ENCODE measurements at places on chromosomes 4 and X.

DNA sequence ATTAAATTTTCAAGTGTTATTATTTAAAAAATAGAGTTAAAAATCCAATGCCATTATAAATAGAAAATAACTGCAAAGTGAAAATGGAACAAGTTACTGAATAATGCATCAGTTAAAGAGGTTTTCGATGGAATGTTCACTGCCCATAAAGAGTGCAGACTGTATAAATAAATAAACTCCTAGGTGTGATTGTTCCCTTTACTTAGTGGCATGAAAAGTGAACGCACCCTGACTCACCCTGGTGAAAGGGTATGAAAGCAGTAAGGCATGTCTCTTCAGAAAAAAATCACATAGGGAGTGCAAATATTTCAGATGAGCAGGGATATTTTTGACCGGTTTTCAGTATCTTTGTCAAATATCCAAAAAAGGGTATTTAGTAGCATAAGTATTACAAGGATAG, 387.8 kb downstream of the DCAF12L2 start:
- H3K36me3 ChIP-seq = no peaks in the 10 kb centered on the region
- no peak overlapping the region for H3K27ac ChIP-seq
- H3K27me3 ChIP-seq = no peaks in the 10 kb centered on the region
- DNase-seq = no peak

DNA sequence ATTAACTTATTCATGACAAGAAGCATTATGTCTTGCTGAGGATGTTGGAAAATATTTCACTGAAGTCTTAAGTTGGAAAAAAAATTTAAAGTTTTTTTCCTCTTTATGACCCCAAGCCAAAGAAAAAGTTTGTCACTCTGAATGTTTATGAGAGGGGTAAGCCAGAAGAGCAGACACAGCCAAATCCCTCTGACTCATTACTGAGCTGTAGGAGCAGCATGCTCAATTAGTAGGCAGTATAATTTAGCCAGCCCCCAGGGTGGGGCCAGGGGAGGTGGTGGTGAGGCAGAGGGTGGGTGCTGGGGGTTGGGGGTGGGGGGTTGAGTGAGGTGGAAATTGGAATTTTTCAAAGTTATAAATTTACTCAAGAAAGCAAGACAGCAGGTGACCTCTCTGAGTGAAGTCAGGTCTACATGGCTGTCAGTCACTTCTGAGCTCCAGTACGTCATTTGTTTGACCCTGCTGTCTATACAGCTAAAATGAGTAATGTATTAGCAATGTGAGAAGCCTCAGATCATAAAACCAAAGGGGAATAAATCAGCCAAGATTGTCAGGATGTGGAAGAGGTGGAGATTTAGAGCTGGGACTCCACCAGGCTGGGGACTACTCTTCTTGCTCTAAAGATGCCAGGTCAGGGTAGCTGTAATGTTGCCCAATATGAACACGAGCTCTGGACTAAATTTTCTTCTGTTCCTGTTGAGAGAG, 98.8 kb upstream of the NDP start:
- no peaks in the 10 kb centered on the region for H3K4me1 ChIP-seq
- H3K4me3 ChIP-seq = no peak overlapping the region
- no peaks in the 10 kb centered on the region for H3K36me3 ChIP-seq
- DNase-seq = no peak

DNA sequence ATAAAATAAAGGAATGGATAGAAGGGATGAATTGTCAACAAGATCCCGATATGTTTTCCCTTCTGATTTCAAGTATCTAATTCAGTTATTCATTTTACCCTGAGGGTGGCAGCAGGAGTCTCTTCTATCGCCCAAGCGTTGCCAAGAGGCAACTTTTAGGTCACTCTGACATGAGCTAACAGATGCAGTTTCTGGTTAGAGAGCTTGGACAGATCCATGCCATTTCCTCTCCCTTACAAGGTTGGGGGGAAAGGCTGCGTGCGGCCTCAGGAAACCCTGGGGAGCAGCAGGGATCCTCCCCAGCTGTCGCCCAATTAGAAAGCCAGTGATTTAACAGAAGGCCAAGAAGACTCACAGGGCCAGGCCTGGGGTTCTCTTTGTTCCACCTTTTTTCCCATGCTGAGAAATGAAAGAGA, 35.3 kb upstream of the WAS start:
- H3K4me1 ChIP-seq = peaks cover 5% of the 10 kb centered on the region
- no peaks in the 10 kb centered on the region for H3K36me3 ChIP-seq
- H3K27ac ChIP-seq = no peak overlapping the region
- peak; percentile 77 for DNase-seq
- H3K27me3 ChIP-seq = no peaks in the 10 kb centered on the region

- H3K36me3 ChIP-seq = no peaks in the 10 kb centered on the region
- H3K27ac ChIP-seq = peak overlapping the region; percentile 42
- H3K4me3 ChIP-seq = no peak overlapping the region
- H3K4me1 ChIP-seq = 0 out of 2 replicates have a peak, but pooled peaks cover 12% of the 10 kb centered on the region
- H3K27me3 ChIP-seq = no peaks in the 10 kb centered on the region
Observed at GRCh38 chrX:1657367-1658070, 42.7 kb downstream of the ASMT start.

DNA sequence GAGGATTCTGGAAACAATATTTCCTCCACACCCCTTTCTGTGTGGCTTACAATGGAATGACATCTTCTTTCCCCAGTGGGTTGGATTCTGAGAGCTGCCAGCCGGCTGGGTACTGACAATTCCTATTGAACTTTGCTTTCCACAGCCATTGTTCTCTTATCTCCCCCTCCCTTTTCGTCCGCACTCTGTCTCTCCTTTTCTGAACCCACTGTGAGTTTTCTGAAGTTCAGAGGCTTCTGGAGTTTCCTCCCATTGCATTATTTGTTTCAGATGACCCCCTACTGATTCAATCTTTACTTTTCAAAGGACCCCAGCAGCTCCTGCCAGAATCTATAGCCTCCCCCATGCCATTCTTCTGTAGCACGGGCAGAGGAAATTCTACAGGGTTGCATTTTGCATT, 10.4 kb downstream of the SMPX start:
- 0 out of 2 replicates have a peak overlapping the region, but pooled peaks have one; percentile 51 for H3K27ac ChIP-seq
- H3K4me1 ChIP-seq = peaks cover 26% of the 10 kb centered on the region
- no peaks in the 10 kb centered on the region for H3K36me3 ChIP-seq
- H3K27me3 ChIP-seq = no peaks in the 10 kb centered on the region

- no peak overlapping the region for H3K27ac ChIP-seq
- H3K27me3 ChIP-seq = no peaks in the 10 kb centered on the region
- no peaks in the 10 kb centered on the region for H3K36me3 ChIP-seq
Observed at GRCh38 chr4:2096073-2096609, 37.0 kb downstream of the NAT8L start.

DNA sequence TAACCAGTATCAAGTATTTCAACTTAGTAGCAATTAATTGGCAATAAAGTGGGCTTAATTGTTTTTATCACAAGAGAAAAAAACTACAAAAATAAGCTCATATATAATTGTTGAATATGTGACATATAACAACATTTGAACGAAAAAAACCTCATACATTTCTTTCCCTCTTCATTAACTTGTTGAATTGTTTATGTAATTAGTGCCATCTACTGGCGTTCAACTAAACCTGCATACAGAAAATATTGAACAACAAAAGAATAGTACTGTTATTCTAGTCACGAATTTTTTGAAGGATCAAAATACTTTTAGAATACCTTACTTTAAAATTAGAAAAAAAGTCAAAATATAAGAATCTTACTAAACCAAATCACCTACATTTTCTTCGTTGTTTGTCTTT, 586.5 kb upstream of the FTHL17 start:
- no peaks in the 10 kb centered on the region for H3K4me1 ChIP-seq
- H3K4me3 ChIP-seq = no peak overlapping the region
- no peaks in the 10 kb centered on the region for H3K36me3 ChIP-seq
- H3K27me3 ChIP-seq = no peaks in the 10 kb centered on the region
- DNase-seq = peak; percentile 24

DNA sequence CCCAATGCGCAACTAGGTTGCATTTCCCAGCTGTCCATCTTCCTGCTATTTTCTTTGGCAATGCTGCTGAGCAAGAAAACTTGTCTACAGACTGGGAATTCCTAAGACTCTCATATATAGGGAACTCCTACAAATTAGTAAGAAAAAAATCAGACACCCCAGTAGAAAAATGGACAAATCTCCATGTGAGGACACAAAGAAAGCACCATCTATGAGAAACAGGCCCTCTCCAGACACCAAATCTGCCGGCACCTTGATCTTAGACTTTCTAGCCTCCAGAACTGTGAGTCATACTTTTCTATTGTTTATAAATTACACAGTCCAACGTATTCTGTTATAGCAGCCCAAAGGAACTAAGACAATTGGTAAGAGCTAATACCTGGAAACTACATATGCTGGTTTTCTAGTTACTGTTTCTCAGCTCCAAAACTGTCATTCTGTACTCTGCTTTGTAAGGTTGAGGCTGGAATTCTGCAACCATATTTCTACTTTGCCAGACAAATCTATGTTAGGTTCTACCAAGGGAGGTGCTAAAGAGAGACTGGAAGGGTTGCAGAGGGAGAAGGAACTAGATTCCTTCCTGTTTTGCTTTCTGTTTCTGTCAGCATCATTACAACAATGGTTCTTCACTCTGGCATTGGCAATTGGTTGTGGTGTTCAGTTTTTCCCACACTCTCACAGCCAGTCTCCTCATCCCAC, 35.7 kb upstream of the FAM241A start:
- no peaks in the 10 kb centered on the region for H3K36me3 ChIP-seq
- H3K4me3 ChIP-seq = no peak overlapping the region
- H3K27me3 ChIP-seq = no peaks in the 10 kb centered on the region
- no peak overlapping the region for H3K27ac ChIP-seq
- H3K4me1 ChIP-seq = no peaks in the 10 kb centered on the region

- no peak overlapping the region for H3K4me3 ChIP-seq
- no peaks in the 10 kb centered on the region for H3K27me3 ChIP-seq
- DNase-seq = no peak
- no peak overlapping the region for H3K27ac ChIP-seq
- H3K36me3 ChIP-seq = no peaks in the 10 kb centered on the region
Observed at GRCh38 chr4:181799561-181800069, 443.6 kb upstream of the TENM3 start.

- no peak overlapping the region for H3K4me3 ChIP-seq
- H3K27ac ChIP-seq = no peak overlapping the region
- H3K27me3 ChIP-seq = 0 out of 2 replicates have a peak, but pooled peaks cover 4% of the 10 kb centered on the region
- peak; percentile 51 for DNase-seq
- H3K4me1 ChIP-seq = no peaks in the 10 kb centered on the region
Observed at GRCh38 chrX:30971774-30972603, 82.9 kb upstream of the TAB3 start.

DNA sequence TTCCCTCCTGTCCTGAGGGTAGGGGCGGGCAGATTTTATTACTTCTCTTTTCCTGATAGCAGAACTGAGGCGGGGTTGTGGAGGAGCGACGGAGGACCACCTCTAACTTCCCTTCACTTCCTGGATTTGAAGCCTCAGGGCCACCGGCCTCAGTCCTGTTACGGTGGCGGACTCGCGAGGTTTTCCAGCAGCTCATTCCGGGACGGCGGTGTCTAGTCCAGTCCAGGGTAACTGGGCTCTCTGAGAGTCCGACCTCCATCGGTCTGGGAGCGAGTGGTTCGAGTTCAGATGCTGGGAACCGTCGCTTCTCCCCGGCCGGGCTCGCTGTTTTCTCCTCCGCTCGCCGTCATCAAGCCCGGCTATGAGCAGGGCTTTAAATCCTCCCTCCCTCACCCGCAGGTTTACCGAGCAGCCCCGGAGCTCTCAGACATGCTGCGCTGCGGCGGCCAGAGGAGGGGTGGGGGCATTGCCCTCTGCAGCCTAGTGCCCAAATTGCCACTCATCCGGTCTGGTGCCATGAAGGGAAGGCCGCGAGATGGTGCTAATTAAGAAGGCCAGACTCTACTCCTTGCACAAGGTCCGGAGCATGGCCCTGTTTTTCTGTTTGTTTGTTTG, 23.3 kb downstream of the HAND2 start:
- H3K27ac ChIP-seq = no peak overlapping the region
- peak overlapping the region; percentile 50 for H3K4me3 ChIP-seq
- H3K27me3 ChIP-seq = peaks cover 100% of the 10 kb centered on the region
- peaks cover 54% of the 10 kb centered on the region for H3K4me1 ChIP-seq

GRCh38 chr4:108512615-108513505, 107.5 kb upstream of the RPL34 start:
- H3K27ac ChIP-seq = no peak overlapping the region
- H3K4me1 ChIP-seq = no peaks in the 10 kb centered on the region
- H3K27me3 ChIP-seq = no peaks in the 10 kb centered on the region

- no peaks in the 10 kb centered on the region for H3K36me3 ChIP-seq
- H3K4me1 ChIP-seq = peaks cover 20% of the 10 kb centered on the region
- no peak overlapping the region for H3K27ac ChIP-seq
- H3K27me3 ChIP-seq = no peaks in the 10 kb centered on the region
Observed at GRCh38 chr4:147831551-147832171, 99.8 kb downstream of the ARHGAP10 start.

DNA sequence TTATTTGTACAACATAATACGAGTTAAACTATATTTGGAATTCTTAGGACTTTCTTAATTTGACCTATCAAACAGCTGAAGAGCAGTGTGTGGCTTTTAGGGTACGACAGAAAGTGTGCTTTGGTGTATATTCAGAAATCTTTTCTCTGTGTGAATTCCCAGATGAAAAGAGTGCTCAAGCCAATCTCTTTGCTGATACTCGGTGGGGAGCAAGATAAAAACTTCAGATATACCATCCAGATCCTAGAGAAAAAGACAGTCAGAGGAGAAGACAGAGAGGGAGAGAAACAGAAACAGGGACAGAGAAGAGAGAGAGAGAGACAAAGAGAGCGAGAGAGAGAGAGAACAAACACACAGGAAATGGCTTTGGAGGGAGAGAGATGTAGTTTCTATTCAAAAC, 658.3 kb upstream of the CPEB2 start:
- no peak overlapping the region for H3K27ac ChIP-seq
- no peaks in the 10 kb centered on the region for H3K27me3 ChIP-seq
- DNase-seq = no peak
- H3K36me3 ChIP-seq = no peaks in the 10 kb centered on the region
- peaks cover 13% of the 10 kb centered on the region for H3K4me1 ChIP-seq

- no peak overlapping the region for H3K27ac ChIP-seq
- no peaks in the 10 kb centered on the region for H3K36me3 ChIP-seq
- DNase-seq = no peak
- H3K27me3 ChIP-seq = no peaks in the 10 kb centered on the region
Observed at GRCh38 chr4:138205531-138206233, 36.5 kb downstream of the SLC7A11 start.

DNA sequence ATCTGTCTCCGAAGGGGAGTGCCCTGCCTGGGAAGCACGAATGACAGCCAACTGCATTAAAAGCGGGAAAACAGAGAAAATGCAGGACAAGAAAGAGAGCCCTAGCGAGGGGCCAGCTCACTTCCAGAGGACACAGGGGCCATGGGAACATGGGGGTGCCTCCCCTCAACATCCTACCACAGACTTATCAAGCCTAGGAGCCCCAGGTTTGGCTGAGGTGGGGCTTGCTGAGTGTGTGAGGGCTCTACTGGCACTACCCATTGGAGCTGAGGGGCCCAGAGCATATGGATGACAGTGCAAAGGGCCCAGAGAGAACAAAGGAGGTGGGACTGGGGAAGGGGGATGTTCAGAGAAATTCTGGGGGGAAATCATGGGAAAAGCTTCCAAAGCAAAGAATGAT, 101.8 kb downstream of the PJA1 start:
- H3K27me3 ChIP-seq = no peaks in the 10 kb centered on the region
- H3K4me1 ChIP-seq = no peaks in the 10 kb centered on the region
- no peak overlapping the region for H3K27ac ChIP-seq
- H3K4me3 ChIP-seq = no peak overlapping the region

All from GM23338 (cell line).